ENCODE measurements at places on chromosomes 1 and 21.

GRCh38 chr1:46017876-46018503 is 114.4 kb downstream of the PIK3R3 start:
- no peak for DNase-seq

- no peak for DNase-seq
These were observed 14.7 kb downstream of the UCK2 start for GRCh38 chr1:165842023-165842670.

DNA sequence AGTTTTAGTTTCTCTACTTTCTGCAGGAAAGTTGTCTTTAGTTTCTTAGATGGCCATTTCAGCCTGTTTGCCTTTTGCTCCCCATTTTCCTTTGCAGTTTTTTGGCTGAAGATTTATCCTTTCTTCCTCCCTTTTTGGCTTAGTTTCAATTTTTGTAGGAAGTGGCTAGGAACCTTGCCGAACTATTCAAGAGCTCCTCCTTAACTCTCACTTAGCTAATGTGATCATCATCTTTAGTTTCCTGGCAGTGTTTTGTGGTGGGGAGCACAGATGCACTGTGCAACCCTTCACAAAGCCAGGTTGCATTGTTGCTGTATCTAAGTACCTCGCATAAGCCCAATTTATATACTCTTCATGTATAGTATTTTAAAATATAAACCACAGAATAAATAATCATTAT is 28.8 kb upstream of the CCDC181 start:
- no peak for DNase-seq

- no peak for DNase-seq
These were observed 67.2 kb upstream of the ARHGAP29 start for GRCh38 chr1:94304553-94304952.

GRCh38 chr1:103362348-103363007 is 163.0 kb upstream of the RNPC3 start:
- no peak for DNase-seq

DNA sequence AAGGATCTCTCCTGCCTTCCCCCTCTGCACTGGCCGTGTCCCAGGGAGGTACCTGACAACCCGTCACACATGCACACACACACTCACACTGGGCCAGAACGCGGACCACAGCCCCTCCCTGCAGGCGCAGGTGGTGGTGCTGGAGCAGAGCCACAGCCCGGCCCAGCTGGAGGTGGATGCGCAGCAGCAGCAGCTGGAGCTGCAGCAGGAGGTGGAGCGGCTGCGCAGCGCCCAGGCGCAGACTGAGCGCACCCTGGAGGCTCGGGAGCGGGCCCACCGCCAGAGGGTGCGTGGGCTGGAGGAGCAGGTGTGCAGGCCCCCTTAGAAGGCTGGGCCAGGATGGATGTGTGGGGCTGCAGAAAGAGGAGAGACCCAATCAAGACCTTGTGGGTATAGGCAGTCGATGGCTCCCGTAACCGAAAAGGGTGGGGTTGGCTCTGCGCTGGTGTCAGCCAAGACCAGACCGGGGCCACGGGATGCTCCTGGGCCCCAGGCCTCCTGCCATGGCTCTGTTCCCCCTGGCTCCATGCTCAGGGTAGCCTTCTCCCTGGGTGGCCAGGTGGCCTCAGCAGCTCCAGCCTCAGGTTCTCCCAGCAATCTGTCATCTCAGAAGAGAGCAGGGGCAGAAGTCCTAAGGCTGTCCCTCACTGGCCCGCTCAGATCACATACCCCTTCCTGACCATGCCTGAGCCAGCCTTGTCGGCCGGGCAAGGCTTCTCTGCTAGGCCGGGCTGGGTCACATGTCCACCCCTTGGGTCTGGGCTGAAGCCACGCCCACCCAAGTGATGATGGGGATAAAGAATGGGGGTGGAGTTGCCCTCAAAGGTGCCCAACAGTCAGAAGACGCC is 8.9 kb downstream of the MFAP2 start:
- peak; percentile 45 for DNase-seq

DNA sequence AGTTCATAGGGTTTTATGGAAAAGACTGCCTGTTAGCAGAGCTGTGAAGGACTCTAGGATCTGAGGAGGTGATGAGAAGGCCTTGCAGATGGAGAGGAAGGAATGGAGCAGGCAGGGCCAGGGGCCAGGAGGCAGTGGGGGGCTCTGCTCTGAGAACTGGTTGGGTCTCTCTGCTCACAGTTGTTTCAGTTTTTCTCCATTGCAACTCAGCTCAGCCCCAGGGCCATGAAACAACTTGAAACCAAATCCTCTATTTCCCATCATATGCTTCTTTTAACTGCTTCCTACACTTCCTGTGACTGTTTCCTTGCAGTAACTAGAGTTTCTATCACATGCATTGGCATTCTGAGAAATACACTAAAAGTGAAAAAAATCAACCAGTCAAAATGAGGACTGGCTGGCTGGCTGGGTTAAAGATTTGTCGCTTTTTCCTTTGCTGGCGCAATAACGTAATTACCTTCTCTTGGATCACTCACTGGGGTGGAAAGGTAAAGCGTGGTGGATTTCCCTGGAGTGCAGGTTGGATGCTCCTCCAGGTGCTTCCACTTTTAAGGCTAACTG is 172.0 kb downstream of the CDC7 start:
- DNase-seq, result no peak
